ENCODE measurements at places on chromosomes 2 and 18. TPM values are rescaled to one million over a fixed set of nuclear protein-coding genes. Genes with fewer than 3 reads are reported as not detected.

Gene PDCD1
- not detected for total RNA-seq

Gene SMC6
- 29.8 TPM for total RNA-seq

Gene DPYSL5
- total RNA-seq: 4.0 TPM

Gene OTX1
- 4.6 TPM for total RNA-seq

Data from A549 treated with RU486 at 1 μM for 4 hours (cell line).